Immature natural killer cell (primary cell): ENCODE measurements at places on chromosomes 1 and 21. TPM values are rescaled to one million over a fixed set of nuclear protein-coding genes. Genes with fewer than 3 reads are reported as not detected.

- H3K27me3 ChIP-seq: peaks cover 7% of the 10 kb centered on the region
- no peak overlapping the region for H3K4me3 ChIP-seq
- H3K36me3 ChIP-seq: no peaks in the 10 kb centered on the region
- H3K27ac ChIP-seq: no peak overlapping the region
These were observed 36.7 kb downstream of the NEK2 start for GRCh38 chr1:211638689-211639101.

GRCh38 chr1:26614655-26615411 is 81.0 kb upstream of the ARID1A start:
- no peak overlapping the region for H3K4me3 ChIP-seq
- H3K27me3 ChIP-seq: peaks cover 9% of the 10 kb centered on the region
- H3K27ac ChIP-seq: no peak overlapping the region
- no peak for DNase-seq

- no peak overlapping the region for H3K4me3 ChIP-seq
- H3K36me3 ChIP-seq: no peaks in the 10 kb centered on the region
- no peak for DNase-seq
These were observed 19.3 kb downstream of the DMRTB1 start for GRCh38 chr1:53478502-53478818.

GRCh38 chr21:26554365-26554764 is 18.7 kb downstream of the CYYR1 start:
- H3K27me3 ChIP-seq: peaks cover 2% of the 10 kb centered on the region
- H3K27ac ChIP-seq: no peak overlapping the region
- no peak for DNase-seq

The MYOC gene
- not detected for polyA plus RNA-seq
